ENCODE measurements at places on chromosomes 4 and X.

- no peak for DNase-seq
Observed at GRCh38 chrX:38357747-38358673, 5.6 kb downstream of the OTC start.

DNA sequence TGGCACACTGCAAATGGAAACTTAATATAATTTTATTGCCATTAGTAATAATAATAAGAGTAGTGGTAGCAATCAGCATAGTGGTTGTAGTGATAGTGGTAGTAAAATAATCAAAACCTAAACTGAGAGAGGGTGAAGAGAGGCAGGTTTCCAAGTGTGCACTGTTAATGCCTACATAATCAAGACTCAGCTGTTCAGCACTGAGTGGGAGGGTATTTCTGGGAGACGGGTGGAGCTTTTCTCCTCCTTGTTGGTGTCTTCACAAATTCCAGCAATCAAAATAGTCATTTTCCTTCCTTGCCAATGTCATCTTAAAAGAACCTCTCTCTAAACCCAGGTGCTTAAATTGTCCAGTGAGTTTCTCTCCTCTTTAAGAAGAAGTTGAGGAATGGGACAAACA is 18.6 kb downstream of the CCDC149 start:
- no peak for DNase-seq

DNA sequence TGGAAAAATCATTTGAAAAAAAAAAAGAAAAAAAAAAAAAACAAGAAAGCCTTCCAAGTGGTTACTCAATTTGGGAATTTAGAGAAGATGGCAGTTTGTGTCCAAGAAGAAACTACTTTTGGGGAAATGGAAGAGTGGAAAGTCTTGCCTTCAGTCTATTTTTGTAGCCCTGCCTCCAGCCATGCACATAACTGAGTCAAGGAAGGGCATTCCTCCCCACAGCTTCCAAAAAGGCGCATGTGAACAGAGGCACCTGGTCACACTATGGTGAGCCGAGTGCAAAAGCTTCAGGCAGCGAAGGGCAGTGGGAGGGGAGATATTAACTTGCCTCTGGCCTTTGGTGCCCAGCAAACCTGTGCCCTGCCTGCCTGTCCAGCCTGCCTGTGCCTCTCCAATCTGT is 163.7 kb downstream of the SMIM20 start:
- no peak for DNase-seq

DNA sequence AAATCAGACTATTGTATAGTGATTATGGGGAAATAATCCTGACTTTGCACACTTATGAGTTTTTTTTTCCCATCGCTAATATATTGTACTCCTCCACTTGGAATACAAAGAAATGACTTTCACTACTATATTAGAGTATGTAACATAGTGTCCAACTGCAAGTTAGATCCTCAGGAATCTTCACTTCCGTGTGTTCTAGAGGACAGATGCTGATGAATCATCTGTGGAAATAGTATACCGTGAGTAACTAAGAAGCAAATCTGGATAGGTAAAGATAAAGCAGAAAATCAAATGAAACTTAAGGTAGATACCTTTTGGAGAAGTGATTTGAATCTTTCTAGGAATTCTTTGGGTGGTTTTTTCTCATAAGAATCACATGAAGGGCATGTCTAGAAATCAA is 8.3 kb downstream of the IL21 start:
- DNase-seq: no peak

DNA sequence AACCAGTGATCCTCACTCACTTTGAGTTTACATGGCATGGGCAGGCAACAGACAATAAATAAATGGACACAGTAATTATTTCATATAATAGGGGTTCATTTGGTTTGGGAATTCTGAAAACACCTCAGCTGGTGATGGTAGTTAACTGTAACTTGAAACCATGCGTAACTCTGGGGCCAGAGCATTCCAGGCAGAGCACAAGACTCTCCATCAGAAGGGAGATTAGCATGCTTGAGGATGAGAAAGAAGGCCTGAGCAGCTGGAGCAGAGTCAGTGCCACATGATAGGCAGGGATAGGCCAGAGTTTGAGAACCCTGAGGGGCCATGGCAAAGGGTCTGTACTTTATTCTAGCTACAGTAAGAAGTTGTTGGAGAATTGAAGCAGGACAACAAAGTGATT is 56.3 kb upstream of the CXCL8 start:
- no peak for DNase-seq

DNA sequence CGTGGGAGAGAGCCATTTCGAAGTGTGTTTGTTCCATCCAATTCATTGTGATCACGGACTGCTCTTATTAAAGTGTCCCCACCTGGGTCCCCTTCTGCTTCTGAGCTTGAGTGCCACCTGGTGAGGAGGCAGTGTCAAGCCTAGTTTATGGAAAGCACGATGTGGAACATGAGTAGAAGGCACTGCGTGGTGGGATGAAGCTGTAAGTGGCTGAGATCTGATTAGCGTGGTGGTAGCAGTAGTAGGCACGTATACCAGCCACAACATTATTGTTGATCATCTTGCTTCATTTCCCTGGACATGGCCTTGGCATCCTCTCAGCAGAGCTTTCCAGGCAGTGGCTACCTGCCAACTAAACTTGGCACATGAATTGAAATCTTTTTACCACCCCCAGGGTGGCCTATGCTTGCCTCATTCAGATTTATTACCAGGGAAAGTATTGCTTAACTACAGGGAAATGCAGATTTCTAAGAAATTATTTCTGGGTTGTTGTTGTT is 46.4 kb downstream of the GPAT3 start:
- no peak for DNase-seq

GRCh38 chr4:2286904-2287593 is 25.1 kb upstream of the MXD4 start:
- DNase-seq: no peak

- no peak for DNase-seq
Observed at GRCh38 chrX:2497961-2498780, 2.6 kb downstream of the DHRSX start.

DNA sequence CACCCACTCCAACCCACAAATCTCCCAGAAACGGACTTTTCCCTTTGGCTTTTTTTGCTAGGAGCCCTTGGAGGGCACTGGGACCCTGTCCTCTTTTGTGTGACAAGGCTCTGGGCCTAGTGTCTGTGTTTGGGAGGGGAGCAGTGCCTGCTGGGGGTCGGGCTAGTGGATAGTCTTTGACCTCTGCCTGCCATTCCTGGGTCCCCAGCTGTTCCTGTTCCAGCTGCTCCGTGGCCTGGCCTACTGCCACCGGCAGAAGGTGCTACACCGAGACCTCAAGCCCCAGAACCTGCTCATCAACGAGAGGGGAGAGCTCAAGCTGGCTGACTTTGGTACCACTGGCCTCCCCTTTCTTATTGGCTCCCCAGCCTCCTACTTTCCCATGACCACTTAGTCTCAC is 6.7 kb upstream of the USP11 start:
- DNase-seq: no peak

All from stimulated activated CD8-positive, alpha-beta memory T cell treated with anti-CD3 and anti-CD28 coated beads, Interleukin-4, amount 100 ng/mL, for 24 hours (primary cell).